Skin of body (tissue), 3 donors: ENCODE measurements at places on chromosomes 1 and 21. TPM values are rescaled to one million over a fixed set of nuclear protein-coding genes. Genes with fewer than 3 reads are reported as not detected.

FCER1A gene
- 6.0 TPM for total RNA-seq

ATF3 gene
- 32.7 TPM for total RNA-seq

PBX1 gene
- total RNA-seq = 57.2 TPM

CLCA4 gene
- 1.8 TPM for total RNA-seq

ZSWIM5 gene
- total RNA-seq = 0.79 TPM

NOS1AP gene
- total RNA-seq = 2.1 TPM

EPHA2 gene
- 42.0 TPM for total RNA-seq

ERVH48-1 gene
- 0.20 TPM for total RNA-seq

LAPTM5 gene
- total RNA-seq = 16.8 TPM

COL16A1 gene
- total RNA-seq = 257 TPM

GUCA2A gene
- total RNA-seq = not detected

MFSD2A gene
- total RNA-seq = 16.2 TPM

NLRP3 gene
- 2.8 TPM for total RNA-seq

ATP1A4 gene
- total RNA-seq = not detected

BCAN gene
- total RNA-seq = 2.1 TPM

AIM2 gene
- 0.39 TPM for total RNA-seq

TAL1 gene
- 5.3 TPM for total RNA-seq

ELF3 gene
- total RNA-seq = 14.0 TPM

TTC24 gene
- total RNA-seq = not detected

REG4 gene
- not detected for total RNA-seq

LCE2A gene
- total RNA-seq = 1.2 TPM

AMPD1 gene
- 8.2 TPM for total RNA-seq

TRNP1 gene
- 4.0 TPM for total RNA-seq

TAGLN2 gene
- total RNA-seq = 145 TPM
